ENCODE measurements at places on chromosomes 1 and 21.

DNA sequence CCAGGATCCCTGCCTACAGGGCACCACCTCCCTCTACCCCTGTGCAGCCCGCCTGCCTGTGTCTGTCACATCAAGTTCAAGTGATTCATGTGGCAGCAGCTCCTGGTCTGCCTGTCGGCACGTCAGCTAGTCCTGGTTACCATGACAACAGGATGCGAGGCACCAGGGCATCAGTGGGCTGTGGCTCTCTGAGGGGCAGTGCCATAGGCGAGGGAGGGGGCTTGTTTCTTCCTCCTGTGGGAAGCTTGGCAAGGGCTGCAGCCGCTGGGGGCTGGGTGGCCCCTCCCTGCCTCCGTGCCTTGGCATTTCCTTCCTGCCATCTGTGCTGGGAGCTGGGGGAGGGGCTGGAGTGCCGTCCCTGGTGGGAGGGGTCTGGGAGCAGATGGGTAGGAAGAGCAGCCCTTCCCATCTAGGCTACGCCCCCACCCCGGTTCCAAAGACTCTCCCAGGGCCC lies 43.1 kb downstream of the FOXO6 start:
- no peak for DNase-seq

DNA sequence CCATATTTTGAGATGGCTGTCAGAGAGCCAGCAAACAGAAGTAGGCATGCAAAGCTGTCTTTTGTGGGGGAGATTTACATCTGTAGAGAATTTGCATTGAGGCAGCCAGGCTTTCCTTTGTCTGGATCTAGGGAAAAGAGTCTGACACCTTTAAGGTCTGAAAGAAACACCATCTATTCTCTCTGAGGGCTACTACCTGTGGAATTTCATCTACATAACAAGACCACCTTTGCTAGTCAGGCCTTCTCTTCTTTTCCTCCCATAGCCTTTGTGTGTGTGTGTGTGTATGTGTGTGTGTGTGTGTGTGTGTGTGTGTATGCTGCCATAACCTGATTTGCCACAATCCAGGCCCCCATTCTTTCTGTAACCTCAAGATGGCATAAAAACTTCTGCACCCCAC lies 28.4 kb upstream of the DMRTB1 start:
- DNase-seq = no peak

DNA sequence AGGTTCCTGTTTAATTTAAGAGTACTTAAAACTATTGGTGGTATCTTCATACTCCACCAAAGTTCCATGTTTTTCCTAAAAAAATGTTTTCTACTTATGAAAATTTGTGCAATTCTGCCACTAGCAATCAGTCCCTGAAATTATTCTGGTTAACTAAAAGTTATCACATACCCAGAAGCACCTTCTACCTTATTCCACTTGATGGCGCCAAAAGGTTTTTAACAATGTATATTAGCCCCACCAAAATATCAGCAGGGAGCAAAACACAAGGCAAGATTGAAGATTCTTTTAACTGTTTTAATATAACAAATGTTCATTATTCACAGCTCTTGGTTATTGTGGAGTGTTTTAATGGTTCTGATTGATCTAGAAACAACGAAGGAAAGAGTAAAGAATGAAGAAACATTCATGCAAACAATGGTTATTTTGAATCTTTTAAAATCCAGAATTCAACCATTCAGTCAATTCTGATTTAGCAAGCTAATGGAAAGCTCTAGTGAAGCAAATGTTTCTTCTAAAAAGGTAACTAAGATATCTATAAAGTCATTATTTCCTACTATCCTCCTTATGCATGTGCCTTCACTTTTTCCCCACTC lies 67.2 kb downstream of the TTLL7 start:
- DNase-seq = peak; percentile 19

- DNase-seq = peak; percentile 49
These were observed 42.9 kb downstream of the ATP1A1 start for GRCh38 chr1:116415699-116416533.

DNA sequence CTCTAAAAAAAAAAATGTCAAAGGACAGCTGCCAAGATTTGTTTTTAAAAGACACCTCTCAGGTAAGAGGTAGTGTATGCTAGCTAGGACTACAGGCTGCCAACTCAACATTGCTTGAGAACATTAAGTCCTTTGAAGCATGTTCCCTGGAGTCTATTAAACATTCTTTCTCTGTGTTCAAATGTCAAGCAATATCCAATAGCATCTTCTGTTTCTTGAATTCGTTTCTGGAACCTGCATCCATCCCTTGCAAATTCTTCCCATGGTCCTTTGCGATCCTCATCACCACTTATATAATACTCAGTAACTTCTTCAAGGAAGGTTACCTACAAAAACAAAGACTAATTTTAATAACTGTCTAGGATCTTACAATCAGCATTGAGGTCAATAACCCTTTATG lies 5.6 kb downstream of the PPP1R15B start:
- no peak for DNase-seq

DNA sequence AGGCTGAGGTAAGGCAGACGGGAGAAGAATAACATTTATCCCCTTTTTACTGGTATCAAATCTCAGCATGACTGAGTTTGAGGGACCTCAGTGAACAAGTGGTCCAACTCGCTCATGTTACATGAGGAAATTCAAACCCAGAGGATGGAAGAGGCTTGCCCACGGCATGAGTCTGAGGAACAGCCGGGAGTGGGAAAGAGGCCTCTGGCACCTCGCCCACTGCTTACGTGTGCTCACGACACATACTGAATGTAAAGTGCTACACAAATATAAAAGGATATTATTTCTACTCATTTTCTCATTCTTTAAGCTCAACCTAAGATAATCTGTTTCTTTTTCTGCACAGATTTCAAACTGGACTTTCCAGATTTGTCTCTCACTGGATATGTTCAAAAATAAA lies 14.7 kb downstream of the BEND5 start:
- no peak for DNase-seq

DNA sequence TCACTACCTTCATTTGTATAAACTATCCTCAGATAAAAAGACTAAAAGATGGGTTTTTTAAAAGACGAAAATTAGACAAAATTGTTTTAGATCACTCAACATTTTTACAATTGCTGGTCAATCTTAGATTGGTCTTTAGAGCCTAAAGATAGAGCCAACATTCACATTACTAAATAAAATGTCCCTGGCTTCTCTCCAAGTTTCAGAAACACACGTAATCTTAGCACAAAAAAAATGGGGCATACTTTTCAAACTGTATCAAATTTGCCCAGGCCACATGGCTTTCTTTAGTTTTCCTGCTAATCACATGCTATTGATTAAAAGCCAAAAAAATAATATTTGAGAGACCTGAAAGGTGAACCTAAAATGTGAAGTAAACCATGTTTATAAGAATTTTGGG lies 288.1 kb downstream of the DPYD start:
- no peak for DNase-seq

GRCh38 chr1:63320022-63320721 lies 2.2 kb upstream of the FOXD3 start:
- DNase-seq = no peak

- DNase-seq = no peak
These were observed 6.6 kb upstream of the CD46 start for GRCh38 chr1:207745285-207745684.

GRCh38 chr21:32184485-32184884 lies 94.4 kb downstream of the MIS18A start:
- DNase-seq = no peak

- DNase-seq = no peak
These were observed 25.2 kb upstream of the VTCN1 start for GRCh38 chr1:117235863-117236465.

DNA sequence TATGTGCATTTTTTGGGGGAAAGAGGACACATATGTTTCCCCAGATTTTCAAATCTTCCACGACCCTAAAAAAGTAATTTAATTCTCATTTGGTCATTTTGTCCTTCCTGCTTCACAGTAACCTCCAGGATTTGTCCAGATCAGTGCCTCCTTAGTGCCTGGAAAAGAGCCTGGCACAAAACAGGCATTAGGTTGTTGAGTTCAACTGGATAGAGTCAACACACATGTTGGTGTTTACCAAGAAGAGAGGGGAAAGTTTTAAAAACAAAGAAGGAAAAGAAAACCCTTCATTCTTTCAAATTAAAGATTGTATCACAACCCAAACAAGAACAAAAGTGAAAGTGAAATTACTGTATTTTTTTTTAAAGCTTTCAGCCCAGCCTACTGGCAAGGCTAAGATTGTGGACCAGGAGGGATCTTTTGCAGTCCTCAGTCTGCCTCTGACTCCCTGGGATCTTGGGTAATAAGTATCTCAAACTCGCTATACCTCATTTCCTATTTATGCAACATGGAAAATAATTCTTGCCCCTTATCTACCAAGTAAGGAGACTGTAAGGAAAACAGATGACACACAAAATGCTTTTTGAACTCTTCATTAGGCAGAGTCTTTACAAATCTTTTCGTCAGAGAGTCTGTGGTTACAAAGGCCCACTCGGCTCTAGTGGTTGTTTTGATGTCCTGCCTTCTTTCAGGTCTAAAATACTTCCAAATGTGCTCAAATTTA lies 57.8 kb downstream of the ZNF281 start:
- no peak for DNase-seq

DNA sequence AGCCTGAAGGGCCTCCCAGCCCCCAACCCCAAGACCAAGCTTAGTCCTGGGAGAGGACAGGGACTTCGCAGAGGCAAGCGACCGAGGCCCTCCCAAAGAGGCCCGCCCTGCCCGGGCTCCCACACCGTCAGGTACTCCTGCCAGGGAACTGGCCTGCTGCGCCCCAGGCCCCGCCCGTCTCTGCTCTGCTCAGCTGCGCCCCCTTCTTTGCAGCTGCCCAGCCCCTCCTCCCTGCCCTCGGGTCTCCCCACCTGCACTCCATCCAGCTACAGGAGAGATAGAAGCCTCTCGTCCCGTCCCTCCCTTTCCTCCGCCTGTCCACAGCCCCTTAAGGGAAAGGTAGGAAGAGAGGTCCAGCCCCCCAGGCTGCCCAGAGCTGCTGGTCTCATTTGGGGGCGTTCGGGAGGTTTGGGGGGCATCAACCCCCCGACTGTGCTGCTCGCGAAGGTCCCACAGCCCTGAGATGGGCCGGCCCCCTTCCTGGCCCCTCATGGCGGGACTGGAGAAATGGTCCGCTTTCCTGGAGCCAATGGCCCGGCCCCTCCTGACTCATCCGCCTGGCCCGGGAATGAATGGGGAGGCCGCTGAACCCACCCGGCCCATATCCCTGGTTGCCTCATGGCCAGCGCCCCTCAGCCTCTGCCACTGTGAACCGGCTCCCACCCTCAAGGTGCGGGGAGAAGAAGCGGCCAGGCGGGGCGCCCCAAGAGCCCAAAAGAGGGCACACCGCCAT lies 21.9 kb upstream of the ARF1 start:
- no peak for DNase-seq

DNA sequence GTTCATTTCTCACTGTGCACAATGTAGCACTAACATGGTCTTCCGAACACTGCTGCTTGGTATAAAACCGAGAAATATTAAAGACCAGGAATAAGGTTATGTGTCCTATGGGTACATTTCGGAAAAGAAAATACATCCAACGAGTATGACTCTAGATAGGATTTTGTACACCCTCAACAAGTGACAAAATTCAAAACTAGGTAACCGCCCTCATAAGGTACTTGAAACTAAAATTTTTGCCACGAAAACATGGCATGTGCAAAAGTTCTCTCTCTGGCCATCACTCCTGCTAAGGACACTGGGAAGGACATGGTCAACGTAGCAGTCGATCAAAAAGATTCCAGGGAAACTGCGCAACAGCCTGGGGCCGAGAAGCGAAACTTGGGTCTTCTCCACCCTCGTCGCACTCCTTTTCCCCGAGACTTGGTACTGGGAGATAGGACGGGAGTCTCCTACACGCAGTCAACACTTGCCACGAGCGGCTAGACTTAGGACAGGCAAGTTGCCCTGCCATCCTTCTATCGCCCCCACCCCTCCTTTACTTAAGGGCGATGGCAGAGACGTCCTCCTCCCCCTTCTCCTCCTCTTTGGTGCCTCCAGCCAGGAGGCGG lies 338 bp upstream of the TOR1AIP1 start:
- DNase-seq = no peak

DNA sequence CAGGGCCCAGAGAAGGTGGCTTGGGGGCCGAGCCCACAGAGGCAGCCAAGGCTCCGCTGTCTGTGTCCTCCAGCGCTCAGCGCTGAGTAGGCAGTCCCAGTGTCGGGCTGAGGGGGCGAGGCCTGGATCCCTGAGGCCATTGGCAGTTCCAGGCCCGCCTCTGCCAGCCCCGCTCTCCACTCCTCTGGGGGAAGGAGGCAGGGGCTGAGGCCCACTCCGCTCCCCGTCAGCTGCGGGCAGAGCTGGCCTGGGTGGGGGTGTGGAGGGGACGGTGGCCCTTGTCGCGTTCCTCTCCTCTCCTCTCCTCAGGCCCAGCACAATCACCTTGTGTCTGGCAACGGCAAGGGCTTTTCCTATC lies 132.8 kb downstream of the CASZ1 start:
- no peak for DNase-seq

DNA sequence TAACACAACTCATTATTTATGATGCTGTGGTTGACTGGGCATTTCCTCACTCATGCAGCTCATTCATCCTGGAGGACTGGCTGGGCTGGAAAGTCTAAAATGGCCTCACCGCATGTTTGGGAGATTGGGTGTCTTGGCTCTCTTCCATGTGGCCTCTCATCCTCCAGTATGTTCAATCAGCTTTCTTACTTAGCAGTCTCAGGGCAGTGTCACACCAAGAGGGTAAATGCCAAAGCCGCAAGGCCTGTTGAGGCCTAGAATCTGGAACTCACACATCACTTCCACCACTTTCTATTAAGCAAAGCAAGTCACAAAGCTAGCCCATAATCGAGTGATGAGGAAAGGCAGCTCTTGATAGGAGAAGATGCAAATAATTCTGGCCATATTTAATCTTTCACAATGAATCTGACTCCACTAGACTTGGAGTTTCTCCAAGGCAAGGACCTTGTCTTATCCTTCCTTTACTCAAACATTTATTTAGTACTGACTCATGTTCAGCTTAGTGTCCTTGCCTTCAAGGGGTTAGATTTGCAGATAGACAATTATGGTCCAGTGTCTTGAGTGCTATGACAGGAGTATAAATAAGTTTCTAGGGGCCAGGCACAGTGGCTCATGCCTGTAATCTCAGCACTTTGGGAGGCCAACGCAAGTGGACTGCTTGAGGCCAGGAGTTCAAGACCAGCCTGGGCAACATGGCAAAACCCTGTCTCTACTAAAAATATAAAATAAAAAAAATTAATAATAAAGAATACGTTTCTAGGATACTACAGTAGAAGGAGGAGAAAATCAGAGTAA lies 45.1 kb downstream of the TMEM53 start:
- no peak for DNase-seq

- DNase-seq = no peak
These were observed 356.4 kb upstream of the PKN2 start for GRCh38 chr1:88327391-88328267.

- DNase-seq = no peak
These were observed 35.9 kb upstream of the AGPAT3 start for GRCh38 chr21:43829161-43829560.

GRCh38 chr1:188642704-188643103 lies 1814.0 kb downstream of the PLA2G4A start:
- no peak for DNase-seq

DNA sequence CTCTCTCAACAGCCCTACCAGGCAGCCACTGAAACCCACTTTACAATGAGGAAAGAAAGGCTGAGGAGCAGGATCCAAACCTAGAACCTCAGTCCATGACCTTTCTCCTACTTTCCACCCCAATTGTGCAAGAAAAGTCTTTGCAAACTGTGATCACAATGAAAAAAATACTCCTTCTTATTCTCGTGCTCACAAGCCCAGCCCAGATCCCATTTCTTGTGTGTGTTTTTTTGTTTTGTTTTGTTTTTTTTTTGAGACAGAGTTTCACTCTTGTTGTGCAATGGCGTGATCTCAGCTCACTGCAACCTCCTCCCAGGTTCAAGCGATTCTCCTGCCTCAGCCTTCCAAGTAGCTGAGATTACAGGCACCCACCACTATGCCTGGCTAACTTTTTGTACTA lies 97.7 kb downstream of the CRYAA start:
- no peak for DNase-seq

GRCh38 chr1:179177182-179177581 lies 52.3 kb downstream of the ABL2 start:
- DNase-seq = no peak
